ENCODE measurements at places on chromosomes 5 and 9.

GRCh38 chr9:4016789-4017188 lies 283.1 kb downstream of the GLIS3 start:
- no peak for DNase-seq

GRCh38 chr5:137122075-137122474 lies 377.1 kb downstream of the SPOCK1 start:
- no peak for DNase-seq

DNA sequence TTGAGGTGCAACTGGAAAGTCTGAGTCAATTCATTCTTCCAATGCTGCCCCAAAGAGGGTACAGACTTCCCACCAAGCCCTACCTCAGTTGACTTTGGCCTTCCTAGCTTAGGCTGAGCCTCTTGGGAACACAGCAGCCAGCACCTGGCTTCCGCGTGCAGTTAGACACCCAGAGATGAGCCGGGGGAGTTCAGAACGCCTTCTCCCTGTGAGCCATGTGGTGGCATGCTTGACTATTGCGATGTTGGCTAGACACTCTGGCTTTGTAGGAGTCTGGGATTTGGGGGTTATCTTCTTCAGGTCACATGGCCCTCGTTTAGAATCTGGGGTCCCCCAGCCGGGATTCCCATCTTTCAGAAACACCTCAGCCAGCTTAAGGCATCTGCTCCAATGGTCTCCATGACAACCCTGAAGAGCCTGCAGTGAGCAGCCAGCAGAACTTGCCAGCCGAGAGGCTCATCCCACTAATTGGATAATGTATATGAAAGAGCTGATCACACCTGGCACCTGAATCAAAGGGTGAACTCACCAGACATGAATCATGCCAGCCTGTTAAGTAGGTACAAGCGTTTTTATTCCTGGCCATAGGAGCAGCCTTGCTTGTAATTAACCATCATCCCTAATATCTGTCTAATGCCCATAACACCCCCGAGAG lies 167.5 kb downstream of the SYK start:
- no peak for DNase-seq

DNA sequence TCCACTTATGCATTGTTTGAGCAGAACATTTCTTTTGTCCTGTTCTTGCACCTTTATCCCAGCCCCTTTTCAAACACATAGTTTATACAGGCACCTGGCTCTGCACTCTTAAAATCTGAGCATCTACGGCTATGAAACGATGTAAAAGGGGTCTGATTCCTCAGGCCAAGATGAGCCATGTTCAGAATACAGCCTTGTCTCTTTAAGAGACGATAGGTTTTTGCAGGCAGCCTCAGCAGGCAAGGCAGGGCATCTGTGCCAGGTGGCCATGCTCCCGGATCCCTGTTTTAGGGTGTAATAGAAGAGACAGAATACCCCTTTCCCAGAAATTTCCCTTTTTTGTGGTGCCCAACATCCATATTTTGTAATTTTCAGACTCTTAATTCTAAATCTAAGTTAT lies 89.1 kb upstream of the NFIB start:
- DNase-seq = no peak

DNA sequence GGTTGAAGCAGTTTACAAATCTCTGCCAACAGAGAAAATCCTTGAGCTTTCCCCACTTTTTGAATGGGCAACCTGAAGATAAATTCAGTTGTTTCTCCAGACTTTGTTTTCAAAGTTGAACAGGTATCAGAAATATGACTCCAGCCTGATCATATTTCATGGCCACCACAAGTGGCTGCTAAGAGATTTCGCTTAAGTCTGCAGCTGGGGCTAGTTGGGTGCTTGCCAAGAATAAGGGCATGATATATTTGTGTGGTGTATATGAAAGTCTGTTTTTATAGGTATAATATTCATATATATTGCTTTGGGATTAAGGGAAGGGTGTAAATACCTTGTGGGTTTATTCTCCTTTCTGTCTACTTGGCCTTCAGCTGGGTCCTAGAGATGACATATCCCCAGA lies 168.4 kb upstream of the GDNF start:
- DNase-seq = no peak

DNA sequence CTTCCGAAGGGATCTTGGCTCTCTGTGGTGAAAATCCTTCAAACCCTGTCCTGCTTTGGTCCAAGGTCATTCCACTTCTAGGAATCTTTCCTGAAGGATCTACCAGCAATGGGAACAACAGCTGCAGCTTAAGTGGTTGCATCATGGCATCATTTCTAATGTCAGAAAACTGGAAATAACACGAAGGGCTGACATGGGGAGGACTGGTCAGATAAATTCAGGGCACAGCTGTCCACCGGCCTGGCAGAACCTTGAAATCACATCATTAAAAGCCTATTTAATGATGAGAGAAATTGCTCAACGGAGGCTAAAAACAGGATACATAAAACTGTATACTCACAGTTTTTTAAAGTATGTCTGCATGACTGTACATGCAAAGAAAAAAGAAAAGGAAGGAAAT lies 28.3 kb downstream of the OLFML2A start:
- no peak for DNase-seq

DNA sequence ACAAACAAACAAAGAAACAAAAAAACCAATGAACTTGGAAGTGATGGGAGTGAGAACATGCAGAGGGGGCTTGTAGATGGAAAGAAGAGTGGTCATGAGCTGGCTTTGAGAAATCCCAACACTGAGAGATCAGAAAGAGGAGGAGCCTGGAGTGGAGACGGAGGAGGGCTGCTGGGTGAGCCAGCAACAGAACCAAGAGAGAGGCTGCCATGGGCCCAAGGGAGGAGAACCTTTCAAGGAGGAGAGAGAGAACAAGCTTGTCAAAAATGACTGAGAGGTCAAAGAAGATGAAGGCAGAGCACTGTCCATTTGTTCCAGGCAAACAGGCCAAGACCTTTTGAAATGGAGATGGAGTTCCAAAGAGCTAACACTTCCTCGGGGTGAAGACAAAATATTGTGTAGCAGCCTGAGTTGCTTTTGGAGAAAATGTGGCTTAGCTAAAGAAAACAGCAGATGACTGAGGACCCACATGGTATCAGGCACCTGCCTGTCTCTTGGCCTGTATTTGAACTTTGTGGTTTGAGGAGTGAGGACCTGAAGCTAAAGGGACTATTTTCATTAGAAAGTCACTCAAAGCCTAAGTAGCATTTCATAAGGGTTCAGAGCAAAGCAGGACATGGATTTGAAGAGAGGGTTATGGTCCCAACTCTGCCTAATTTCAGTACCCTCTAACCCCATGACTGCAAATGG lies 13.1 kb downstream of the NSG2 start:
- DNase-seq = no peak

- no peak for DNase-seq
Measured at GRCh38 chr5:37717613-37718431, 122.0 kb downstream of the GDNF start.

GRCh38 chr5:180810959-180811622 lies 8.5 kb upstream of the MGAT1 start:
- DNase-seq = no peak

Measured in NK-92 treated with Interleukin-12 subunit alpha and Interleukin-12 subunit beta, amount 100 ng/mL, for 24 hours (cell line).